Endodermal cell (in vitro differentiated cells): ENCODE measurements at places on chromosomes 1 and 21.
A peak's percentile ranks its signal among the peaks of the same experiment; 100 is the strongest.

GRCh38 chr21:26843933-26844257, 1.3 kb downstream of the ADAMTS1 start:
- peaks cover 12% of the 10 kb centered on the region for H3K27me3 ChIP-seq
- no peaks in the 10 kb centered on the region for H3K4me1 ChIP-seq
- peak overlapping the region; percentile 93 for H3K4me3 ChIP-seq
- peaks cover 35% of the 10 kb centered on the region for H3K36me3 ChIP-seq

DNA sequence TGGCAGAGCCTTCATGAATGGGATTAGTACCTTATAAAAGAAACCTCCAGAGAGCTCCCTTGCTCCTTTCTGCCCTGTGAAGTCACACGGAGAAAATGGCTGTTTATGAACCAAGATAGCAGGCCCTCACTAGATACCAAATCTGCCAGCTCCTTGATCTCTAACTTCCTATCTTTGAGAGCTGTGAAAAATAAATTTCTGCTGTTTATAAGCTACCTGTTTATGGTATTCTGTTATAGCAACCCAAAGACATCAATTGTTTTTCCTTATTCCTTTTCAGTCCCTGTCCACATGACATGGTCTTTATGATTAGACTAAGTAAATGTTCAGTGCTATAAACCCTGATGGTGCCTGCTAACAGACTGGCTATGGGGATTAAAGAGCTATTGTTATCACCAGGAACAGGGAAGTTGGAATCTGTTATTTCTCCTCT, 9.7 kb upstream of the STIL start:
- no peaks in the 10 kb centered on the region for H3K27me3 ChIP-seq
- no peaks in the 10 kb centered on the region for H3K36me3 ChIP-seq
- no peak overlapping the region for H3K27ac ChIP-seq

DNA sequence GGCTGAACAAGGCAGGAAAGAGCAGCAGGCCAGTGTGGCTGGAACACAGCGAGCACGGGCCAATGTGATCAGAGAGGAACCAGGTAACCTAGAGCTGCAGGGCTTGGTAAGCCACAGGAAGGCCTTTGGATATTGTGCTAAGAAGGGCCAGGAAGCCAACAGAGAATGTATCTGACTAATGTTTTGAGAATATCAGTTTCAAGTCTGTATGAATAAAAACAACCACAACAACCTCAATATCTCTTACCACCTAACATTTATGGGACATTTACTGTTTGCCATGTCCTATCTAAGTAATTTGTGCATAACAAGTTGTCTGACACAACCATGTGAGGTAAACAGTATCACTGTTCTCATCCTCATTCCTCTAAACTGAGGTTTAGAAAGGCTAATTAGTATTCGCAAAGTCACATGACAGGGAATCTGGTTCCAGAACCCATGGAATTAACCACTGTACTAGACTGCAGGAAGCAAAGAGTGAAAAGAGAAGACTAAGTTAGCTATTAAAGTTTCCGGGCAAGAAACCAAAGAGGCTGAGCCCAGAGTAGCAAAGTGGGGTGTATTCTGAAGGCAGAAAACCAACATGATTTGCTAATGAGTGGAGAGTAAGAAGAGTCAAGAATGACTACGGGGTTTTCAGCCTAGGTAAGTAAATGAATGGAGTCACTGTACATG, 38.9 kb downstream of the SPRTN start:
- H3K4me3 ChIP-seq, result no peak overlapping the region
- no peaks in the 10 kb centered on the region for H3K36me3 ChIP-seq
- no peak overlapping the region for H3K27ac ChIP-seq
- H3K4me1 ChIP-seq, result peaks cover 4% of the 10 kb centered on the region

DNA sequence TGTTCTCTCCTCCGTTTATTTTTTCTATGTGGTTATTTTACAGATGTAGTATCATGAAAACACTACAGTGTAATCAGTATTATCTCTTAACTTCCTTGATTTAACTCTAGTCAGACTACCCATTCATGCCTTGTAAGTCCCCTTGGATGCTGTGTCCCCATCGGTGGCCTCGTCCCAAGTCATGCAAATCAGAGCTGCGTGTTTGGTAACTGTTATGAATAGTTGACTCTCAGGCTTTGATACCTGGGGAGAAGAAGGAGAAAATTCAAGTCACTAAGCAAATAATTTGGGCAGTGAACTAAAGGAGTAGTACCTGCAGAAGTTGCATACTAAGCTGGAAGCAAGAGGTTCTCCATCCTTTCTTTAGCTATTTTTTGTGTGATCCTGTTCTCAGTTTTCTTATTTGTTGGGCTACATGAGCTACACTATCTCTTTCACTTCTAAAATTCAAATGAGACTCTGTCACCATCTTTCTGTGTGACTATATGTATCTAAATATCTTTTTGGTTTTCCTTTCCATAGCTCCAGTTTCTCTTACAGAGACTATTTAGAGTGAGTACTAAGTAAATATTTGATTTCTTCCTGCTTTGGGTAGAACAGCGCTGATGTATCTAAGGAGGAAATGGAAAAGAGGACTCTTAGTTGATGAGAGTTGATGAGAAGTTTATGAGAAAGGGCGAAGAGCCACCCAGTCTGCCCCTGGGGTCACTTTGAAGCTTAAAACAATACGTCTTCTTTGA, 50.9 kb downstream of the VANGL2 start:
- H3K27ac ChIP-seq, result no peak overlapping the region
- no peak overlapping the region for H3K4me3 ChIP-seq
- no peaks in the 10 kb centered on the region for H3K4me1 ChIP-seq
- no peaks in the 10 kb centered on the region for H3K27me3 ChIP-seq
- no peaks in the 10 kb centered on the region for H3K36me3 ChIP-seq

DNA sequence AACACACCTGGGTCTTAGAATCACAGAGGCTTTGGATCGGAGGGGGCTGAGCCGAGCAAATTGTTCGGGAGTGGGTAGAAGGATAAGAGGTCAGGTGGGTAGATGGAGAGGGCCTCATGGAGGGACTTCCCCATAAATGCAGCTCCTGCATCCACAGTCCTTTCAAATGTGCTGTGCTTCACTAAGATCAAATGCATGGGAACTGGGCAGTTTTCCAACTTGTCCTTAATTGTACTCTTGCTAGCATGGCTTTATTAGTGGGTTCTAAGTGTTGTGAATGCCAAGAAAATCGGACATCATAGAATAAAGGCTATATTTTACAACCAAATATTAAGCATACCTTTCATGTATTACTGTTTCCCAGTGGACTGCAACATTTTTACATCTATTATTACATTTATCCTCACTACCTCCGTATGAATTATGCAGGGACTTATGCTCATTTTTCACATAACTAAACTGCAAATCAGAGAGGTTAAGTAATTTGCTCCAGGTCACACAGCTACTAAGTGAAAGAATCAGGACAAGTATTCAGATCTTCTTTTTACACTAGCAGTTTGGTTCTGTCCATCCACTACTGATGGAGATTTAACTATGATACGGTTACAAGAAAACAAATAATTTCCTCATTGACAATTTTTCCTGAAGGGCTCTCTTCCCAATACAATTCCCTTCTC, 174.5 kb upstream of the RUNX1 start:
- H3K27ac ChIP-seq, result no peak overlapping the region
- no peaks in the 10 kb centered on the region for H3K27me3 ChIP-seq
- H3K4me3 ChIP-seq, result no peak overlapping the region
- H3K4me1 ChIP-seq, result peaks cover 8% of the 10 kb centered on the region
- no peaks in the 10 kb centered on the region for H3K36me3 ChIP-seq

DNA sequence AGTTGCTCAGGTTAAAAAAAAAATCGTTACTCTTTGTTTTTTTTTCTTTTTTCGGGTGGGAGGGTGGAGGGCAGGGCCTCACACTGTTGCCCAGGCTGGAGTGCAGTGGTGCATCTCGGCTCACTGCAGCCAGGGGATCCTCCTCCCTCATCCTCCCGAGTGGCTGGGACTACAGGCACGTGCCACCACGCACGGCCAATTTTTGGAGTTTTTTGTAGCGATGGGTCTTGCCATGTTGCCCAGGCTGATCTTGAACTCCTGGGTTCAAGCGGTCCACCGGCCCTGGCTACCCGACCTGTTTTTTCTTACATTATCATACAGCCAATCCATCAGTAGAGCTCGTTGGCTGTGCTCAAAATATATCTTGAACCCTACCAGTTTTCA, 2.2 kb upstream of the USP1 start:
- no peak overlapping the region for H3K27ac ChIP-seq
- H3K27me3 ChIP-seq, result no peaks in the 10 kb centered on the region
- DNase-seq, result no peak
- no peaks in the 10 kb centered on the region for H3K36me3 ChIP-seq

GRCh38 chr1:32172621-32173245, 6.7 kb upstream of the TXLNA start:
- H3K4me1 ChIP-seq, result no peaks in the 10 kb centered on the region
- no peaks in the 10 kb centered on the region for H3K27me3 ChIP-seq
- peaks cover 80% of the 10 kb centered on the region for H3K36me3 ChIP-seq
- H3K4me3 ChIP-seq, result no peak overlapping the region
- no peak for DNase-seq

DNA sequence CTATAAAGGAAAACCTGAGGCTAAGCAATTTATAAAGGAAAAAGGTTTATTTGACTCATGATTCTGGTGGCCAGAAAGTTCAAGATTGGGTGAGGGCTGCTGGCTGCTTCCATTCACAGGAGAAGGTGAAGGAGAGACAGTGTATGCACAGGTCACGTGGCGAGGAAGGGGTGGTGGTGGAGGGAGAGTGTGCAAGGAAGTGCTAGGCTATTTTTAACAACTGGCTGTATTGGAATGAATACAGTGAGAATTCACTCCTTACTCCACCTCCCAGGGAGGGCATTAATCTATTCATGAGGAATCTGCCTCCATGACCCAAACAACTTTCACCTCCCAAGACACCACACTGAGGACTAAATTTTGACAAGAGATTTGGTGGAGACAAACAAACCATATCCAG, 51.0 kb downstream of the SYDE2 start:
- no peaks in the 10 kb centered on the region for H3K4me1 ChIP-seq
- no peaks in the 10 kb centered on the region for H3K36me3 ChIP-seq
- H3K27ac ChIP-seq, result no peak overlapping the region
- DNase-seq, result no peak
- no peak overlapping the region for H3K4me3 ChIP-seq

DNA sequence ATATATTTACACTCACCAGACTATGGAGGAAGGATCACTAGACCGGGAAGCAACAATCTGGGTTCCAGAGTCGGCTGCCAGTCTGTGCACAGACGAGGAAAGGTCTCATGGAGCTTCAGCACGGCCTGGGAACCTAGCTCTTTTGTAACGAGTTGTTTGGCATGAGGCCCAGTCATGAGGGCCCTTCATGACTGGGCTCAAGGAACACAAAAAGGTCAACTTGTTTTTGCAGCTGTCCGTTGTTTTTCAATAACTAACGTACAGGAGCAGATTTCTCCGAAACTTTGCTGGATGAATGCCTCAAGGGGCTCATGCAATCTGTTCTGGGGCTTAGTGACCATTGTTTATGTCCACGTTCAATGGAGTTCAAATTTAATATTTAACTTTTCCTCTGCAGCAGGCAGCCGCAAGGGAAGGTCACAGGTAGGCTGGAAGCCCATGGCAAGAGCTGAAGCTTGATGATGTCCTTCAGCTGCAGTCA, 5.9 kb upstream of the STUM start:
- H3K27me3 ChIP-seq, result peaks cover 13% of the 10 kb centered on the region
- no peaks in the 10 kb centered on the region for H3K4me1 ChIP-seq
- H3K4me3 ChIP-seq, result no peak overlapping the region
- no peak overlapping the region for H3K27ac ChIP-seq
- no peaks in the 10 kb centered on the region for H3K36me3 ChIP-seq

GRCh38 chr21:39562791-39563770, 49.7 kb upstream of the B3GALT5 start:
- no peak overlapping the region for H3K4me3 ChIP-seq
- H3K36me3 ChIP-seq, result no peaks in the 10 kb centered on the region
- H3K4me1 ChIP-seq, result no peaks in the 10 kb centered on the region

- H3K27ac ChIP-seq, result no peak overlapping the region
- H3K27me3 ChIP-seq, result no peaks in the 10 kb centered on the region
- no peak overlapping the region for H3K4me3 ChIP-seq
- no peak for DNase-seq
- no peaks in the 10 kb centered on the region for H3K4me1 ChIP-seq
- no peaks in the 10 kb centered on the region for H3K36me3 ChIP-seq
Measured at GRCh38 chr1:238826891-238827290, 559.5 kb upstream of the CHRM3 start.

DNA sequence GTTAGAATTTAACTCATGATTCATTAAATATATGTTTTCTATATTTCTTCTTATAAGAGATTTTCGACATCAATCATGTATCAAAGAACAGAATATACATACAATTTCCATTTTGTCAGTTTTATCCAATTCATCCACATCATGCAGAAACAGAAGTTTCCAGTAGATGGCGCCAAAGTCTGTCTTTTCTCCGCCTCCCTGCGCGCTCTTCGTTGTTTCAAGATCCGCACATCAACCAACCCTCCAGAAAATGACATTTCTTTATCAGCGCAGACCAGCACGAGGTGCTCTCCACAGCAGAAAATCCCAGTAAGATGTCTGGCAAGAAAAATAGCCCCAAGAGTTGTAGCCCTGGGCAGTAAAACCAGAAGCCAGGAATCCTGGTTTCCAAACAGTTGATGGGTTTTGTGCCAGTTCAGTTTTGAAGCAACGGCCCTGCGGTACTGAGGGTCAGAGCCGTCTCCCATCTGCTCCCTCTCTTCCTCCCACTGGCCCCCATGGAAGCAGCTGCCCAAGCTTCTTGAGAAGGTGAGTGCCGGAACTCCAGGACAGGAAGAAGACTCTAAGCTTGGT, 38.6 kb upstream of the GPR137B start:
- H3K4me3 ChIP-seq, result no peak overlapping the region
- H3K27ac ChIP-seq, result no peak overlapping the region
- H3K4me1 ChIP-seq, result no peaks in the 10 kb centered on the region
- no peaks in the 10 kb centered on the region for H3K36me3 ChIP-seq
- peak; percentile 83 for DNase-seq
- no peaks in the 10 kb centered on the region for H3K27me3 ChIP-seq
